ENCODE measurements at places on chromosomes 5 and 9. TPM values are rescaled to one million over a fixed set of nuclear protein-coding genes. Genes with fewer than 3 reads are reported as not detected.

DNA sequence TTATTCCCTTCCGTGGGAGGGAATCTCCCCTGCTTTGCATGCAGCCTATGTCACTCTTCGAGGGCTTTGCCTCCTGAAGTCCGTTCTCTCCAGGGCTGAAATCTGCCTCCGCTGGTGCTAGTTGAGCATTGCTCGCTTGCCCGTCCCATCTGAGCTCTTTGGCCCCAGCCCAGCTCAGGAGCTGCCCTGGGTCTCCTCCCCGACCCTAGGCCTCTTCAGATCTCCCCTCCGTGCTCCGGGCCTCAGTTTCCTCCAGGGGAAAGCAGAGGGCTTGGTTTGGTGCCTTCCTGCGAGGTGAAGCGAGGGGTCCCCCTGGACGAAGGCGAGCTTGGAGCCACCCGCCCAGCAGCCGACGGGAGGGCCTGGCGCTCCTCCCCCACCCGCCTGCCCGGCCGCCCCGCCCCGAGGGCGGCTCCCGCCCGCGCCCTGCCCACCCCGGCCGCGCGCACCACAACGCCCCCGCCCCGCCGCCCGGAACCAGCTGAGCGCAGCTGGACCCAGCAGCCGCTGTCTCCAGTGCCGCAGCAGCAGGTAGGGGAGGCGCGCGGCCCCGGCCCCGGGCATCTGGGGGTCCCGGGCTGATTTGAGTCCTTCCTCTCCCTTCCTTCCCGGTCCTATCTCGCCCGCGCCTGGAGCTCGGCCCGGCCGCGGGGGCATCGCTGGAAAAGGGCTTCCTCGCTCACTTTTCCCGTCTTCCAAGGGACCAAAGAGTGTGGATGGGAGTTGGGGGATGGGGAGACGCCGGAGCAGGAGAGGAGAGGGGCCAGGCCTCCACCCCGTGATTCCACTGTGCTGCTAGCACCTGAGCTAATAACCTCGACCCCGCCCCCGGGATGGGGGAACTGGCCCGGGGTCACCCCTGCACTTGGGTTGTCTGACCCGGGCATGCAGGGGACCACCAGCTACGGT lies at the start of gene GSN:
TSS of gene GSN (plus strand) at position 474 of the 909 bp plus-strand sequence. CDS start 33,810 bp downstream, outside the sequence.
- peak; percentile 11 for DNase-seq

DNA sequence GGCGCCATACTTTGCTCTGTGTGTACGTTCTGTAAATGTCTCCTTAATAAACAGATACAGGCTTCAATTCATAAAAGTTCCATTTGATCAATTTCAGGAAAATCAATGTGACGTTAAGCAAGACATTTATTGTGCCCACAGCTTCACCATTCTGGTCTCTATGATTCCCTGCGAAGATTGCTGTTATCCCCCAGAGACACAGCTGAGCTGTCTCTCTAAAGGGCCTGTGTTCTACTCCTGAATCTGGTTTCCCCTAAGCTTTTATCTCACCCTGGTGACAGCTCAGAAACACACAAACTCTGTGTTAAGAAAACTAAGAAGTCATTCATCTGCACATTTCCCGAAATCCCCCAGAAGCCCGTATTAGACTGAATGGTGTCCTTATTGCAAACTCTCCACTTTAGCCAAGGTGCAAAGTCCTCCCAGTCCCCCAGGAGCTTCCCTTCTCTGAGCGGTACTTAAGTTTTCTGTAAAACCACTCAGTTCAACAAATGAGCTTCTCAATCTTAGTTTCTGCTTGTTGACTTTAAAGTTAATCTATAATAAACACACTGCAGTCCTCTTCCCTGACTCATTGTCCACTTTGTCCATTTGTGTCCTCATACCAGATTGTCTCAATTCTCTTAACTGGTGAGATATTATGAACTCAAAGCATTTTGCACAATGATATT lies 1.4 kb upstream of the C5orf15 start:
- DNase-seq, result peak; percentile 21

PSD2 gene
- total RNA-seq, result 0.11 TPM

SLC2A6 gene
- total RNA-seq, result 42.1 TPM

- no peak for DNase-seq
These were observed 5.0 kb upstream of the IFNA14 start for GRCh38 chr9:21244836-21245235.

GRCh38 chr5:180598316-180598701 lies 7.0 kb upstream of the SCGB3A1 start:
- no peak for DNase-seq

SLC44A1 gene
- total RNA-seq, result 81.3 TPM

GRCh38 chr9:133950629-133951111 lies 41.5 kb downstream of the VAV2 start:
- DNase-seq, result no peak

C5orf47 gene
- total RNA-seq, result not detected

Measured in OCI-LY7 (cell line).